ENCODE measurements at places on chromosomes 13 and 19.

DNA sequence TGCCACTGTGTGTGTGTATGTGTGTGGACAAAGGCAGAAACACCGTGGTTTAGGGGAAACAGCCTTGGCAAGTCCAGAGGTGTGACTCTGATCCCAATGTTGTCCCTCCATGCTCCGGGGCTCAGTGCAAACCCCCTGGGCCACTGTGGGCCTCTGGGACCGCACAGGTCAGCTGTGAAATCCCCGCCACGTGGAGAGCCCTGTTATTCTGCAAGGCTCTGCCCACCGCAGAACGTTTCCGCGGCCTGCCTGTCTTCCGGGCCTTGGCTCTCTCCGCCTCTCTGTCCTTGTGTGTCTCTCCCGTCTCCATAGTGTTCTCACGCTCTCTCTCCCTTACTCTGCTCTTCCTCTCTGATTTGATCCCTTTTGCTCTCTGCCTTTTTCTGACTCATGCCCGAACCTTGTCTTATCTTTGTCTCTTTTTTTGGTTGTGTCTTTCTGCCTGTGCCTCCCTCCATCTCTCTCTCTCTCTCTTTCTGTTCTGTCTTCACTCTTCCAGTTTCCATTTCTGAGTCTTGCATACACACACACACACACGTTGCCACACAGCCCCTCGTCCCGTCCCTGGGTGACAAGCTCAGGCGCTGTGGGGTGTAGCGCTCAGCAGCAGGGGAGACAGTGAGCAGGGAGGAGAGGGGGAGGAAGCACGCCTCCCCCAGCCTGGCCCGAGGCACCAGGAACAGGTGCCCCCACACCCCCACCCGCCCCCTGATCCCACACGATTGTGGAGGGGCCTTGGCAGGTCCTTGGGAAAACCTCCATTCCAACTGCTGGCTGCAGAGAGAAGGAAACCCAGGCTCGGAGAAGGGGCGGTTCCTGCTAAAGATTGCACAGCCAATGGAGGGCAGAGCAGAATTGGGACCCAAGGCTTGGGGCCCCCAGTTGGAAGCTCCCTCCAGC is 3.0 kb downstream of the TTYH1 start:
- peak; percentile 30 for DNase-seq

DNA sequence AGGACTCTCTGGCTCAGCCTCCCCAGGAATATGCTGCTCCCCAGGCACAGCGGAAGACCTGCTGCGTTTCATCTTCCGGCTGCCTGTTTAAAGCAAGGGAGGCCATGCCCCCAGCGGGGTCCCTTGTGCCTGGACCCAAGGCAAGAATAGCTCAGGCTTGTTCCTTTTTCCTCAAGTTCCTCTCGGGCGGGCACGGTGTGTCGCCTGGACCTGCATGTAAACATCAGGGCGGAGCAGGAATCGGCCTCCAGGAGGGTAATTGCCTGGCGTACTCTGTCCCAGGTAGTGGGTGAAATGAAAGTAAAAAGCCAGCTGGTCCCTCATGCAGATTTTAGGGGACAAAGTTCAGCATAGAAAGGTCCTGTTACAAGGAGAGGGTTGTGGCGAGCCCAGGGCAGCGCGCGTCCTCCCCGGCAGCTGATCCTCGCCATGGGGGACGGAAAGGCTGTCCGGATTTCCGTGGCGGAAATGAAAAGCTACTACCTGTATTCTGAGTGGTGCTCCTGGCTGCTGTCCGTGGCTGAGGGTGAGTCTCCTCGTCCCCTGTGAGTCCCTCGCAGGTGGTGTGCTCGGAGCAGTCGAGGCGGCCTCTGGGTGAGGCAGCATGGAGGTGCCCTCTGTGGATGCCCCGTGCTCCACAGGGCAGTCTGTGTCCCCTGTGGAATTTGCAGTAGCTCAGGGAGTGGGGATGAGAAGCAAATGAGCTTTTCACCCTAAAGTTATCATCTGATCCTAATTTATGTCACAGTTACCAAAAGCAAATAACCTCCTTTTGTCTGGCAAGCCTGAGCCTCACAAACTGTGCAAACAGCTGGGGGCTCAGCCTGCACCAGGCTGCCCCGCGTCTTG is 16.2 kb downstream of the MCF2L start:
- no peak for DNase-seq

GRCh38 chr13:21541980-21542379 is 62.0 kb downstream of the MICU2 start:
- no peak for DNase-seq

- DNase-seq: no peak
These were observed 619 bp downstream of the MED16 start for GRCh38 chr19:892243-892893.

GRCh38 chr13:114154476-114154875 is 22.1 kb upstream of the RASA3 start:
- DNase-seq: no peak

GRCh38 chr13:45811891-45812694 is 39.5 kb downstream of the SIAH3 start:
- no peak for DNase-seq

All from activated CD4-positive, alpha-beta T cell treated with anti-CD3 and anti-CD28 coated beads, Interleukin-2, Interleukin-4, amounts not matched to agents 100 ng/mL and 50 ng/mL, durations not matched to agents 16 hours and 8 hours (primary cell).